ENCODE measurements at places on chromosomes 6 and 20.

DNA sequence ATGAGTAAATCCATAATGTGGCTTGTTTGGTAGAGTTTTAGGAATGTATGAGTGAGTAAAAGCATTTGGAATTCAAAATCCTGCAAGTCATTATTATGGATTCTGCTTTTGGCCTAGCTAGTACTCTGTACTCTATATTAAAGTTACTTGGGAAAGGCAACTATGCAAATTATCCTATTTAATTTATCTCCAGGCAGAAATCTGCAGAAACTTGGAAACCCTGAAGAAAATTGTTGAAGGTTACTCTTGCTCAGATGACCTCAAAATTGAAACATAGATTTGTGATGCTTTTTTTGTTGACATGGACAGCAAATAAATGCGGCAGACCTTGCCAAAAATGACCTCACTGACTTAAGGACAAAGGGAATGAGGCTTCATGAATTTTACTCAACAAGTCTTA is 477.1 kb upstream of the EYS start:
- no peak for DNase-seq

GRCh38 chr6:159061805-159062563 is 17.2 kb upstream of the TAGAP start:
- no peak for DNase-seq

GRCh38 chr20:62458275-62459251 is 17.2 kb downstream of the GATA5 start:
- no peak for DNase-seq

DNA sequence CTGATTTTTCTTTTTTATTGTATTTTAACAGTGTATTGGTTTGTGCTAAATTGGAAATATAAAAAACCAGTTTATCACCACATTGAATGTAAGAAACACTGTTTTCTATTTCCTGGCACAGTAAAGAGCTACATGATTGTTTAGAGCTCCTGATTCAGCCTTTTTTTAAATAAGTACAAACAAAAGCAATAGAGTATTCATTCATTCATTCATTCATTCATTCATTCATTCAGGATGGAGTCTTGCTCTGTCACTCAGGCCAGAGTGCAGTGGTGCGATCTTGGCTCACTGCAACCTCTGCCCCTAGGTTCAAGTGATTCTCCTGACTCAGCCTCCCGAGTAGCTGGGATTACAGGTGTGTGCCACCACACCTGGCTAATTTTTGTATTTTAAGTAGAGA is 96.8 kb upstream of the SCGN start:
- DNase-seq, result no peak
